Activated CD4-positive, alpha-beta T cell treated with anti-CD3 and anti-CD28 coated beads, Interleukin-2, amount 50 U/mL, for 48 hours (primary cell): ENCODE measurements at places on chromosomes 3 and 15.

DNA sequence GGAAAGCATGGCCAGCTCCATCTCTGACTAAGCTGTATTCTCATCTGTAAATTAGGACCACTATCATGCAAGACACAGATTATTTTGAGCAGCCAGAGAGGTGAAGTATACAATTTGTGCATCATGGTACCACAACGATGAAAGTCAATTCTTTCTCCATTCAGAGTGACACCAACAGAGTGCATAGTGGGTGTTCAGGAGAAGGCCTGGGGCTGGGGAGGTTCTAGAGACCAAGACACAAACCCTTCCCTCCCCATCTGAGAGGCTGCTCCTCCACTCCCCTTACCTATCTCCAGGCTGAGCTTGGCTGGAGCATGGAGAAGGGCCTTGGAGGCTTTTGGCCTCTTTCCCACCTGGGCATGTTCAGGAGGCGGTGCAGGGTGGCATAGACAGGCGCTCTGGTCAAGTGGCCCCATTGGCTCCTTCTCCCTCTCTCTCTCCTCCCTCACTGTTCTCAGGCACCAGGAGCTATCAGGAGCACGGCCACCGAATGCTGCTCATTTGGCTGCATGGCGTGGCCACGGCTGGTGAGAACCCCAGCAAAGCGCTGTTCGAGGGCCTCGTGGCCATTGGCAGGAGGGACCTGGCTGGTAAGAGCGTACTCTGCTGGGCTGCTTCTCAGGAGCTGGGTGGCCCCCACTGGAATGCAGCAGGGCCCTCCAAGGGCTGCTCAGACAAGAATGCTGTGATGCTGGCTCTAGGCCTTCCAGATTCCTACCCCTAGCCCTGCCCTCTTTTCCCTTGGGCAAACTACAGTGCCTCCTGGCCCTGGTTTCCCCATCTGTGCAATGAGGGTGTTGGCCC lies 37.9 kb downstream of the ANKDD1A start:
- no peak for DNase-seq

- DNase-seq, result no peak
These were observed 44.3 kb upstream of the FGD5 start for GRCh38 chr3:14774431-14774830.

- no peak for DNase-seq
These were observed 5.8 kb downstream of the MAP2K5 start for GRCh38 chr15:67548236-67548852.

DNA sequence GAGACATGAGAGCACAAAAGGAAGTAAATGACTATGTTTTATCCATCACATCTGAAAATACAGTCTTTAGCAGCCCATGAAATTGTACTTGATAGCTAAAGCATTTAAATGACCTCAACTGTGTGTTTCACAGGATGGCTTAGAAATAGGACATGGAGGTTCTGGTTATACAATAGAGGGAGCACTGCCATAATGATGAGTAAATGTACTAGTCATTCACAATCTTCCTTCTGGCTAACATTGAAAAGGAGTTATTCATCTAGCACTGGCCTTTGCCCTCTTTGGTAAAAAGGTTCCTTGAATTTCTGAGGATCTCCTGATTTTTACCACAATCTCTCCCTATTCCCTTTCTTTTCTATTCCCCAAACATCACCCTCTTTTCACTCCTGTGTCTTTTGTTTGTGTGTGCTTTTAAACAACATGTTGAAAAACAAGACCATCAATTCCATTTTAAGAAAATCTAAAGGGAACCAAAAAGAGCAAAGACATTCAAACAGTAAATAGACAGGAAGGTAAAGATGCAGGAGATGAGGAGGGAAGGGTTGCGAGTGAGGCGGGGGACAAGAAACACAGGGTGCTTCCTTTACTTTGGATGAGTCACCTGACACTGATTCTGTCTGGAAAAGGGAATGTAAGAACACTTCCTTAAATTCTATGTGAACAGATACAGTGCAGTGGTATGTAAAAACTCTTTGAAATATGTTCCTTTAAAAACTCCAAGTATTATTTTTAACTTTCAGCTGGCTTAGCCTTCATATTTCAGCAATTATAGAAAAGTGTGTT lies 619.0 kb downstream of the MECOM start:
- no peak for DNase-seq
